ENCODE measurements at places on chromosomes 1 and 21.

DNA sequence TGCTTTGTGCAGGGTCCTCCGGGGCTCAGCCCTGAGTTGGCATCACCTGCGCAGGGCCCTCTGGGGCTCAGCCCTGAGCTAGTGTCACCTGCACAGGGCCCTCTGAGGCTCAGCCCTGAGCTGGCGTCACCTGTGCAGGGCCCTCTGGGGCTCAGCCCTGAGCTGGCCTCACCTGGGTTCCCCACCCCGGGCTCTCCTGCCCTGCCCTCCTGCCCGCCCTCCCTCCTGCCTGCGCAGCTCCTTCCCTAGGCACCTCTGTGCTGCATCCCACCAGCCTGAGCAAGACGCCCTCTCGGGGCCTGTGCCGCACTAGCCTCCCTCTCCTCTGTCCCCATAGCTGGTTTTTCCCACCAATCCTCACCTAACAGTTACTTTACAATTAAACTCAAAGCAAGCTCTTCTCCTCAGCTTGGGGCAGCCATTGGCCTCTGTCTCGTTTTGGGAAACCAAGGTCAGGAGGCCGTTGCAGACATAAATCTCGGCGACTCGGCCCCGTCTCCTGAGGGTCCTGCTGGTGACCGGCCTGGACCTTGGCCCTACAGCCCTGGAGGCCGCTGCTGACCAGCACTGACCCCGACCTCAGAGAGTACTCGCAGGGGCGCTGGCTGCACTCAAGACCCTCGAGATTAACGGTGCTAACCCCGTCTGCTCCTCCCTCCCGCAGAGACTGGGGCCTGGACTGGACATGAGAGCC, 22.7 kb downstream of the COL6A1 start:
- no peak for DNase-seq

GRCh38 chr21:43277481-43278351, 108.9 kb downstream of the CRYAA start:
- DNase-seq: no peak

GRCh38 chr1:187654635-187655034, 825.9 kb downstream of the PLA2G4A start:
- DNase-seq: no peak

- DNase-seq: no peak
Measured at GRCh38 chr21:46424621-46425020, 34.1 kb upstream of the DIP2A start.

GRCh38 chr1:180611016-180611930, 20.5 kb upstream of the XPR1 start:
- DNase-seq: peak; percentile 63

- no peak for DNase-seq
Measured at GRCh38 chr1:22680726-22681125, 27.7 kb downstream of the C1QB start.

- no peak for DNase-seq
Measured at GRCh38 chr1:1066403-1067283, 7.5 kb downstream of the RNF223 start.

DNA sequence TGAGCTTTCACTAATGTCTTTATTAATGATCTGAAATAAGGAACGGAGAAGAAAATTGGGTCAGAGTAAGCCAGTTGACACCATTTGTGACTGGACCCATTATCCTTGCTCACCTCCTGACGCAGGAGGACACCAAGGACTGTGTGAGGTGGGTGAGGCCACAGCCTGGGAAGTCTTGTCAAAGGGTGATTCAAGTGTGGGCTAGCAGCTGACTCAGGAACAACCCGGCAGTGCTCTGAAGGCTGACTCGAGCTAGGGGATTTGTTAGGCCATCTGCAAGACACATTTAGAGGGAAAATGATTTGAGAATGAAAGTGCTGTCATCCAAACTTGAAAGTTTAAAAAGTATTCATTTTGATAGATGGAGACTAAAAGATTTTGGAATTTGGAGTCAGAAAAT, 21.2 kb downstream of the PRRX1 start:
- peak; percentile 87 for DNase-seq

- no peak for DNase-seq
Measured at GRCh38 chr1:58409336-58409735, 137.2 kb downstream of the OMA1 start.

DNA sequence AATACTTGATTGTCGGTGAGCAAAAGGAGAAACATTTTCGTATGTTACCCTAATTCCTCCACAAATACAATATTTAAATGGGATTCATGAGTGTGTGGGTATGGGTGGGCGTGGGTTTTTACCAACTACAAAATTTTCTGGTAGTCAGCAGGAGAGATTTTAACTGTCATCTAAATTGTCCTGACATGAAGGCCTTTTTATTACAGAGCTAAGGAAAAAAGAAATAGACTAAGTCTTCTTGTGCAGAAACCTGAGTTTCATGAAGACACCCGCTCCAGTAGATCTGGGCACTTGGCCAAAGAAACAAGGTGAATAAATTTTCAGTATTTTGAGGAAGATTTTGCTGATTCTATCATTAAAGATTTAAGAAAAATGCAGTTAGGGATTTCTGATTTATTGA, 752 bp downstream of the RGS18 start:
- no peak for DNase-seq

DNA sequence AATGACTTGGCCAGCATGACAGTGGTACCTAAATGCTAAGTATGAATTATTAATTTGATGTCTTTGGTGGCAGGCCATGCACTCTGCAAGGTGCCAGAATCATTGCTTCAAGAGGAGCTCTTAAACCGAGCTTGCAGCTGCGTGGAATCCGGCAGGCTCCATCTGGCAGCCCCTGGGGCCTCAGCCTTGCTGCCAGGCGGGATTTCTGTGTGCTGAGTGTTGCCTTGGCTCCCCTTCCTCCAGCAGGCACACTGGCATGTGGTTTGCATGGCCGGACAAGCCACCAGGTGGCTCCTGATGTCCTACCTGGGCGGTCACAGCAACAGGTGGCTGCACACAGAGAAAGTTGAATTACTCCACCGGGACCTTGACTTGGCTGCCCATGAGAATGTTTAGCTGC, 155.4 kb downstream of the URB2 start:
- no peak for DNase-seq

DNA sequence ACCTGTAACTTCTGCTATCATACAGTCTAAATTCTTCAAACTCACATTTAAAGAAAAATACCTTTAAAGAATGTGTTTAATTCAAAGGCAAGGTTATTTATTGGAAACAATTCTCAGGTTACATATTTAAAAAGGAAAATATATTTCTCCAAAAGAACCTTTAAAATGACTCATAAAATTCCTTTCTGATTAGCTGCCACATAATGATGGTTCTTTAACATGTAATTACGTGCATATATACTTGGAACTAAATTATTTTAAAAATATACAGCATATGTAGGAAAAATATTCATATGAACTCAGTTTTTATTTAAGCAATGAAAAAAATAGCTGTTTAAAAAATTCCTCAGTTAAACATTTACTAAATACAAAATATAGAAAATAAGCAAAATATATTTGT, 173.6 kb downstream of the COP1 start:
- peak; percentile 39 for DNase-seq

DNA sequence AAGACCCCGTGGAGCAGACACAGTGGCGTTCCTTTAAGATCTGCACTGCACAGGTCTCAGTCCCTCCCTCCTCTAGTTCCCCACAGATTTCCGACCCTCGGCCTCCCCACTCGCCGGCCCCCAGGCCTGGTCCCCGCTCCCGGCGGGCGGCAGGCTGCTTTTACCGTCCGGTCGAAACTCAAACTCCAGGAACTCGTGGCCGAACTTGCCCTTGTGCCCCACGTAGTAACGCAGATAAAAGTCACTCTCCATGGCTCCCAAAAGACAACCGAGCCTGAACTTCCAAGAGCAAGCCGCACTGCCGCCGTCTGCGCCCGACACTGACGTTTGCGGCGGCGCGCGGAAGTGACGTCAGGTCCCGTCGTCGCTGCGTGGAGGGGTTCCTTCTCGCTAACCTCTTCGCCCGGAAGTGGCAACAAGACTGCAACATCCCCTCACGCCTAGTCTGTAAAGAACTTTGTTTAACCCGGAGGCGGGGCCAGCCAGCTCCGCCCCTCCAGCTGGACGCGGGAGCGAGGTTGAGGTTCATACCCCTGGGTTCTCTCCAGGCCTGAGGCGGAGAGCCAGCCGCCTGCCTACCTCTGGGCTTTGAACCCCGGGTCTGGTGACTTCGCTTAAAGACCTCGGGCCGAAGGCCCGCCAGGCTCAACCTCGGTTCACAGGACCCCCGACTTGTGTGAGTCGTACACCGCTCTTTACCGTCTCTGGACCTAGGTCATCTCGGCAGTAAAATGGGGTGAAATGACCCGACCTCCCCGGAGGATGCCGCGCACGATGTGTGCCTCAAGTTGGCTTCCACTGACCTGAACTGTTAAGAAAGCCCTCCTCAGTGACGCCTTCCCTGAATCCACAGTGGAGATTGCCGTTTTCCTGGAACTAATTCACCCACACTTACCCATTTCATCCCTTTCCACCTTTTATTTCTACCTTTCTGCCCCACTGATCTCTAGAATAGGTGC, at the start of gene MAGOH:
Gene MAGOH (minus strand): TSS at position 322 of the 959 bp plus-strand sequence. CDS start 70 bp downstream, at position 252.
- peak; percentile 95 for DNase-seq
